K562 (cell line): ENCODE measurements at places on chromosomes 16 and 17.

DNA sequence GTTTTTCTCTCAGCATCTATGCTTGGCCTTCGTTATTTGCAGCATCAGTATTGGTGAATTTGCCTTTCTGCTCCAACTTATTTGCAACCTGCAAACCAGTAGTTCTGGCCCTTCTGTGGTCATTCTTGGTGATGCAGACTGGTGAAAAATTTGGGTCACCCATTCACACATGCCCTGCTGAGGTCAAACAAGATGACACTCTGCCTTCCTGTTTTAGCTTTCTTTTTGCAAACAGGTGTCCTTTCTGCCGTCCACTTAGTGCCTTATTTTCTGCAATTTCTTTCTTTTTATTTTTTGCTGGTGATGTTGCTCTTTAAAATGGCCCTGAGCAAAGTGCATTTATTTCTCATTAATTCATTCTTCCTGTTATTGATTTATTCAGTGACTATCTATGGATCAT, 31.3 kb downstream of the PLCG2 start:
- no peak for DNase-seq

DNA sequence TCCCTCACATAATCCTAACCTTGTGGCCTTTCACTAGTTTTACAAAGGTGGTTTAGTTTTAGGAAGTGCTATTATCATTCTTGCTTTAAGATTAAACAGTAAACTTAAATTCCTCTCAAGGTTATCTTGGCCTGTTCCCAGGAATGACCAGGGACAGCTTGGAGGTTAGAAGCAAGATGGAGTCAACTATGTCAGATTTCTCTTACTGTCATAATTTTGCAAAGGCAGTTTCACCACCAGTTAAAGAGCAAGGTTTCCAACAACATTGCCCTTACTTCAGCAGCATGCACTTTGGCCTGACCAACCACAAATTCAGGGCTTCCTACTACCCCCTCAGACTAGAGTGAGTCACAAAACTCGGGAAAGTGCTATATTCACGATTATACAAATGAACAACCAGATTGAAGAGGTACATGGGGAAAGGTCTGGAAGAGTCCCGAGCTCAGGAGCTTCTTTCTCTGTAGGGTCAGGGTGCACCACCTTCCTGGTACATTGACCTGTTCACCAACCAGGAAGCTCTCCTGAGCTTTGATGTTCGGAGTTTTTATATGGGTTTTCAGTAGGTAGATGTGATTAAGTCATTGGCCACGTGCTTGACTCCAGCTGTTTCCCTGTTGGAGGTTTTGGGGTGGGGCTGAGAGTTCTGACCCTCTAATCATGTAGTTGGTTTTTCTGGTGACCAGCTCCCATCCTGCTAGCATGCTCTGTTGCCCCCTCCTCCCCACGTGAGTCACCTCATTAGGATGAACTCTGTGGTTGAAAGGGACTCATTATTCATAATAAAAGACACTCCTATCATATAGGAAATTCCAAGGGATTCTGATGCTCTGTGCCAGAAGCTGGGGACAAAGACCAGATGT, 19.4 kb downstream of the RHOT1 start:
- DNase-seq, result no peak

DNA sequence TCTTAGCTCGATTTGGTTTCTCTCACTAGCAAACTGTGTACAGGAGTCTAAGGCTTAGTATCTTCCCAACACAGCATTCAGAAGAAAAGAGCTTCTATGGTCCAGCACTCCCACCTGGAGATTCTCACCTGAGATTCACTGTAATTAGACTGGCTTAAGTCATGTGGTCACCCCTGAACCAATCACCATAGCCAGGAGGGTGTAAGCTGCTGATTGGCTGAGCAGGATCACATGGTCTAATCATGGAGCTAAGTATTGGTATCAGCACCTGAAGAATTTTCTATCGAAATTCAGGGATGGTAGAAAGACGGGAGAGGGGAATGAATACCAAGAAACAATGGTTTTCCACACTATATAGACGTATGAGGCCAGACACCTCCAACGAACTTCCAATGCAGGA, 359.8 kb upstream of the ERCC4 start:
- DNase-seq, result peak; percentile 77

DNA sequence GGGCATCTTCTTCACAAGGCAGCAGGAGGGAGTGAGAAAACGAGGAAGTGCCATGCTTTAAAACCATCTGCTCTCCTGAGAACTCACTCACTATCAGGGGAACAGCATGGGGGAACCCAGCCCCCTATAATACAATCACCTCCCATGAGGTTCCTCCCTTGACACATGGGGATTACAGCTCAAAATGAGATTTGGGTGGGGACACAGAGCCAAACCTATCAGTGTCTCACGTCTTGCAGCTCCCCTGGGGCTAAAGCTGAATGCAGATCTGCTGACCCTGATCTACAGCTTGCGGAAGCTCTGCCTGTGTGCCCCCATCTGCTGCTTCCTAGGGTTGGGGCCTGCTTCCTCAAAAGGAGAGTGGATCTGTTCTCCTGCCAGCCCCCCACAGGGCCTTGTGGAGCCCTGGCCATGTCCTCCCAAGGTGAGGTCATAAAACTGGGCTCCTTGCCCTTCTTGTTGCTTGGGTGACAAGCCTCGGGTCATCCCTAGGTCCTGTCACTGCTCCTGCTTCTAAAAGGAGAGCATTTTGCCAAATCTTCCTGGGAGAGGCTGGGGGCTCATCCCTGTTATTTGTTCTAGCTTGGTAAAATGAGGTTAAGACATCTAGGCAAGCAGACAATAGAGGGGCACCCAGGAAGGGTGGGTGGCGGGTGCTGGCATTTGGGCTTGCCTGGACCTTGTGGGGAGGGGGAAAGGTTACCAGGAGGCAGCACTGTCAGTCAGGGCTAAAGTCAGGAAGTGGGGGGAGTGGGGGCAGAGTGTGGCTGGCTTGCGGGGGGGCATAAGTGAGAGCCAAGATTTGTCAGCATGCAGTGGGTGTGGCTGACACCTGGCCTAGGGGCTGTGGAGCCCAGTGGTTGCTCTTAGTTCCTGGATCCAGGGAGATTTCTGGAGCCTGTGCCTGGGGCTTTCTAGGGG, 16.0 kb downstream of the KRT33A start:
- DNase-seq, result no peak

- DNase-seq, result no peak
These were observed 38.4 kb downstream of the TOM1L2 start for GRCh38 chr17:17933775-17934174.

- no peak for DNase-seq
These were observed 68.3 kb downstream of the GTF3C1 start for GRCh38 chr16:27481282-27481934.

- DNase-seq, result no peak
These were observed 4.1 kb downstream of the ZNF213 start for GRCh38 chr16:3138823-3139426.

DNA sequence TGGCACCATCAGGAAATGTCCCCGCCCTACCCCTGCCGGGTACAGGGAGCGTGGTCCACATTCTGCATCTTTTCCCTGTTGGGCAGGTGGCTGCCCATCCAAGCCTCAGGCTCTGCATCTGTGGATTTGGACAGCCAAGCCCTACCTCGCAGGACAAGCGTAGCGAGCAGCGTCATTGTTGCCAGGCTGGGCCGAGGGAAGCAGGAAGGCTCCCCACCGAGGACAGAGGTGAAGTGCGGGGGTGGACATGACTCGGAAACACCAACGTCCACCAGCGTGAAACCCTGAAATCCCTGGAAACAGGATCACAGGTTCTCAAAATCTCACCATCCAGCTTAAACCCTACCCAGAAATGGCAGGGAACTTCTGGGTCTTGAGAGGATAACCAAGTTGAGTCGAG, 73.6 kb downstream of the SOCS1 start:
- no peak for DNase-seq
